ENCODE measurements at places on chromosomes 6 and 20.
A peak's percentile ranks its signal among the peaks of the same experiment; 100 is the strongest.

- peak; percentile 24 for DNase-seq
Observed at GRCh38 chr20:16821211-16822089, 73.3 kb downstream of the OTOR start.

DNA sequence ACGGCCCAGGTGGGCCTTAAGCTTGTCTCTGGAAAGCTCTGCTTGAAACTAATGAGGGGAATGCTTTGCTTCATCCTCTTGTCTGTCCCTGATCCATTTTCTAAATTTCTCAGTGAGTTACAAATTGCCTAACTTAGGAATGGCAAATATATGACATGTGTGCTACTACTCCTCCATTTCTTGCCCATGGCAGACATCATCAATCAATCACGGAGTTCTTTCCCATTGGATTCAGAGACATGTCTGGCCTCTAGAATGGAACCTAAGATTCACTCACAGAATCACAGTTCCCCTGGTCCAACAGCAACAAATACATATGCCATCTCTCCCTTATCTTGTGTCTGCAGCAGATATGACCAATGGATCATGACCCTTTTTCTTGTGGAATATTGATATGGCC lies 6.6 kb upstream of the BPIFB4 start:
- DNase-seq = no peak

- DNase-seq = no peak
Observed at GRCh38 chr6:13216236-13217014, 111.9 kb downstream of the TBC1D7 start.

DNA sequence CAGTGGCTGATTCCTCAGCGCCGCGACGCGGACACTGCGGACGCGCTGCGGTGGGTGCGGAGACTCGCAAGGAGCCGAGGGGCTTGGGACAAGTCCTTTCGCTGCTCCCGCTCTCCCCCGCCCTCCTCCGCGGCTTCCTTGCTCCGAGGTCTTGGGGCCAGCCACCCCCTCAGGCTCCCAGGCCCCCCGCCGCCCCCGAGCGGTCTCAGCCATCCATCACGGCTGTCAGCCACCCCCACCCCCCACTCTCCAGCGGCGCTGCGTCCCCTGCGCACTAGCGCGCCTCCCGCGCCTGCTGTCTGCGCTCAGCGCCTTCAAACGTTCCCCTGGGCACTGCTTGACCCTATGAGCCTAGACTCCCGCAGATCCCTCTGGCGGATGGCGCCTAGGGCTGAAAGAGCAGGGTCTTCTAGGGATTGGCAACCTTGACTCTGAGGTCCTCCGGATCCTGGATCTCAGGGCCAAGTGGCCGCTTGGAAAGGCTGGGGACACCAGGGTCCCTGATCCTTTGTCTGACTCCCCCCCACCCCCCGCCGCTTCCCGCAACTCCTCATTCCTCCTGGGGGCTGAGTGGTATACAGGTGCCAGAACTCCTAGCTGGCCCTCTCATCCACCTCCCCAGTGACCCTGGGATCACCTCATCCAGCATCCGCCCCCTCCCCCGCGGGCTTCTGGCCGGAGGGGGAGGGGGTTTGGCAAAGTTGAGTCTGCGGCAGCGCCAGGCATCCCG lies 1.4 kb downstream of the SLC12A5 start:
- no peak for DNase-seq

DNA sequence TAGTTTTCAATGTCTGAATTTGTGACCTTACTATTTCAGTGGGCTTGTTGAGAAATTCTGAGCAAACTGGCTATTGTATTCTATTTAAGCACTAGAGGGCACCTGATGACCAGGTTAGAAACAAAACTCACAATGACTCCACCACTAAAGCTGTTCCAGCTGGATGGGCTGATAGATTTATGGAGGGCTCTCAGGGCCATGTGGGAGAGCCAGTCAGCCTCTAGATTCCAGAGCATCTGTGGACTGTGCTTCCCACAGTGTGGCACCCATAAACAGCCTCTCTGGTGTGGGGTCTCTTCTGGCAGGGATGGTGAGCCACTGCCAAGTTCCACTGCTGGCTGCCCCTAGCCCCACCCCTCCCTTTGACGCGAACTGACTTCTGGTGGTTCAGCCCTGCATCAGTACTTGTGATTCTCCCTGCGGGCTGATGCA lies 29.2 kb downstream of the C6orf58 start:
- DNase-seq = peak; percentile 62

- peak; percentile 71 for DNase-seq
Observed at GRCh38 chr6:108655806-108656651, 95.3 kb downstream of the FOXO3 start.

DNA sequence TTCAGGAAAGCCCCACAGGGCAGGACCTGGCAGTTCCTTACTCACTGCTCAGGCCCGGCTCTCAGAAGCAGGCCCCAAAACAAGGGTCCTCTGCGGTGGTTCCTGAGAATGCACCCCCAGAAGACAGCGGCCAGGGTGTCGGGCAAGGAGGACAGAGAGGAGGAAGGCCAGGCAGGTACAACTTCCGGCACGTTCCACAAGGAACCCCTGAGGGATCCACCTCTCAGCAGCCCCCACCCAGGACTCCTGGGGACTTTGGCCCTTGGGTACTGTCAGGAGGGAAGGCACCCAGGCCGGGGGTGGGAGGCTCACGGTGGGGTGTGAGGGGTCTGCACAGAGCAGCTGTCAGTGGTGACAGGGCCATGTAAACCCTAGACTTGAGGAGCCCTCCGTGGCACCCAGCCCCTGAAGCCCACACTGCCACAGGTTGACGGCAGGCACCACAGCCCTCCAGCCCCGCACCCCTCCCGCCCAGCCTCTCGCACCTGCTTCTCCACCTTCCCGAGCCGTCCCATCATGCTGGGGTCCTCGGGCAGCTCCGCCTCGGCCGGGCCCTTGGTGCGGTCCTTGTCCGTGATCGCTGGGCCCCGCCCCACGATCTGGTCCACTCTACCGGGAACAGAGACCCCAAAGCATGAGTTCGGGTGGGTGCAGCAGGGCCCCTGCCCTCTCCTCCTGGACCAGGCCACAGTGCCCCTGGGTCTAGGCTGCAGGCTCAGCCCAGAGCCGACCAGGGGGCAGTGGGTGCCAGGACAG lies 47.0 kb upstream of the CHRNA4 start:
- DNase-seq = no peak

- no peak for DNase-seq
Observed at GRCh38 chr20:52142757-52143156, 48.8 kb downstream of the ZFP64 start.

GRCh38 chr20:16712511-16712947 lies 17.3 kb upstream of the SNRPB2 start:
- no peak for DNase-seq

GRCh38 chr6:3830806-3831205 lies 18.4 kb upstream of the FAM50B start:
- DNase-seq = no peak

DNA sequence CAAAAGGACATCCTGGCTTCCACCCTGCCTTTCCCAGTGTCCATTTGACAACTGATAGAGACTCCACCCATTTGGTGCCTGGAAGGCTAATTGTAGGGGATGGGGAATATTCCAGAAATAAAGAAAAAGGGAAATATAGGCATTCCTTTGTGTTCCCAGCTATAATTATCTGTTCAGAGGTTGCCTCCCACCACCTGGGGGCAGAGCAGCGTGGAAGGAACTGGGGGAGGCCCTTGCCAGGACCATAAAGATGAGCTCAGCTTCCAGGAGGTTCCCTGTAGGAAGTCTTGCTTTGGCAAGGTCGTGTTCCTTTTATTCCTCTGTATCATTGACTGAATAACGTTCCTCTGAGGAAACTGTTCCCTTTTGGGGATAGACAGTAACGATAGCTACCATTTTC lies 214.7 kb downstream of the TFAP2C start:
- no peak for DNase-seq

GRCh38 chr6:35694462-35694861 lies 5.7 kb upstream of the FKBP5 start:
- DNase-seq = no peak

GRCh38 chr20:10282979-10283456 lies 64.4 kb downstream of the SNAP25 start:
- no peak for DNase-seq

- no peak for DNase-seq
Observed at GRCh38 chr6:17200395-17200794, 80.8 kb upstream of the RBM24 start.

Data from eye (tissue), 1 donor.